NCI-H1092 treated with DMSO at 0.1 percent for 48 hours (cell line): ENCODE measurements at places on chromosomes 7 and 10.

DNA sequence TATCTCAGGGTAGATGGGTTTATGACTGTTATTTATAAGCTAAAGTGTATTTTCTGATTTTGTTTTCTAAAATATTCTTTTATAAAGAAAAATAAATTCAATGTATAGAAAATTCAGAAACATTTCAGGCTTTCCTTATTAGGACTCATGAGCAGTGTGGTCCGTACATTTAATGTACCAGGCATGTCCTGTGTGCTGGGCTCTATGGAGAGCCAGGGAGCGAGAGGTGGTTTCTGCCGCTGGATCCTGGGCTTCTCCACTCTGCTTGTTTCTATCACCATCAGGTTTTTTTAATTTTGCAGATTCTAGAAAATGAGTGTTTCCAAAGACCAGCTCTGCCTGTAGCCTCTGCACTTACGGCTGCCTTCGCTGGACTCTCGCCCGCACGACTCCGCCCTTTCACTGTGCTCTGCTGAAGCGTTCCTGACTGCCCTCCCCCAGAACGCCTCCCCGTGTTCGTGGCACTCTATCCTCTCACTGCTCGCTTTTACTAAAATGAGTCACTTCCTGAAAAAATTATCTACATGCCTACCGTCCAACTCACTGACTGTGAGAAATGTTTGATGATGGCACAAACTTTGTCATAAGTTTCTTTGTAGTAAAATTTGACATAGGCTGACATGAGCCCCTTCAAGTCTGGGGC lies 188.5 kb downstream of the ZMYND11 start:
- no peak for DNase-seq

DNA sequence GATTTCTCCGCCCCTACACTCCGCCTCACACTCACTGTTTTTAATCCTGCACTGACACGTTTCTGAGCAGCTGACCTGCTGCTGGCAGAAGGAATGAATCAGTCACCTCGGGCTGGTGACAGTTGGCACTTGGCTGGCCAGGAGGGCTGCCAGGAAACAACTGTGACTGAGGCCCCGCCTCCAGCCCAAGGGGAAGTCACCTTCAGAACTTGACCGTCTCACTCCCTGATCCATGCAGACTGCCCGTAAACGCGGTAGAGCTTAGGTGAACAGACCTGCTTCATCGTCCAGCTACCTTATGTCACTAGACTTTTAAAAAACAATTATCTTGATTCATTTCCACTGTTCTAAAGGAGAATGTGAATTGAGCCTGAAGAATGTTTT lies 107.5 kb downstream of the DOCK1 start:
- no peak for DNase-seq

DNA sequence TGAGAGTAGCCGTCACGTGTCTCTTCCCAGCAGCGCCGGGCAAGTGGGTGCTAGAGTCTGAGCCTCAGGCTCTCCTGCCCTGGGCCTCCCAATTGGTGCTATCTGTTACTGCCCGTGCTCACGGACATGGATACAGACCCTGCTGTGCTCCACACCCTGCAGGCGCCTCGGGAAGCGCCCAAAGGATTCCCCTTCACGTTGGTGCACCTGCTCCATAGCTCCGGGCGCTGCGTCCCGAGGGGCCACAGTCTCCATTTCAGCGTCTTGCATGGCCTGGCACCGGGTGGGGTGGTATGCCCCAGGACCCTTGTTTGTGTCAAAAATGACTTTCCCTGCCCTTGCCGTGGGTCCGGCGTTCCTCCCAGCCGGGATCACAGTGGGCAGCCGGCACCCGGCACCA lies 13.8 kb upstream of the ZNF212 start:
- no peak for DNase-seq

DNA sequence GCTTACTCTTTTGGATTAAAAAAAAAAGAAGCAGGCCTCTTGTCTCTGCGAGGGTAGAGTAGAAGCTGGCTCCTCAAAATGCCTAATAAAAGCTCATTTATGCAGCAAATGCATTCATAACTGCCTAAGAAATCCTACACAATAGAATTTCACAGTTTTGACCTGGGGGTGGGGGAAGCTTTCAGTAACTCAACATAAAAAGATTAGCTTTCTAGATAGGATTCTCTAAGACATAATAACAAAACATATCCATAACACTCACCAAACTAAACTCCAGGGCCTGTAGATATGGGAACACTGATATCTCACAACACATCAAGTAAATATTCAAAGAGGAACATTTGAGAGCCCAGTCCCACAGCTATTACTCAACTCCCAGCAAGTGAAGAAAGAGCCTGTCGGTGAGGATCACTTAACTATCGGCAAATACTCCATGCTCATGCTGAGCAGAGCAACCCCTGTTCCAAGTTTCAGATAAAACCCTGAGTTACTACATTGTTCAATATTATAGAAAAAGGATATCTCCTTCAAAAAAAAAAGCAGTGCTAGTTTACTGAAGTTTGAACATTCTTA lies 88.1 kb downstream of the COBL start:
- no peak for DNase-seq

DNA sequence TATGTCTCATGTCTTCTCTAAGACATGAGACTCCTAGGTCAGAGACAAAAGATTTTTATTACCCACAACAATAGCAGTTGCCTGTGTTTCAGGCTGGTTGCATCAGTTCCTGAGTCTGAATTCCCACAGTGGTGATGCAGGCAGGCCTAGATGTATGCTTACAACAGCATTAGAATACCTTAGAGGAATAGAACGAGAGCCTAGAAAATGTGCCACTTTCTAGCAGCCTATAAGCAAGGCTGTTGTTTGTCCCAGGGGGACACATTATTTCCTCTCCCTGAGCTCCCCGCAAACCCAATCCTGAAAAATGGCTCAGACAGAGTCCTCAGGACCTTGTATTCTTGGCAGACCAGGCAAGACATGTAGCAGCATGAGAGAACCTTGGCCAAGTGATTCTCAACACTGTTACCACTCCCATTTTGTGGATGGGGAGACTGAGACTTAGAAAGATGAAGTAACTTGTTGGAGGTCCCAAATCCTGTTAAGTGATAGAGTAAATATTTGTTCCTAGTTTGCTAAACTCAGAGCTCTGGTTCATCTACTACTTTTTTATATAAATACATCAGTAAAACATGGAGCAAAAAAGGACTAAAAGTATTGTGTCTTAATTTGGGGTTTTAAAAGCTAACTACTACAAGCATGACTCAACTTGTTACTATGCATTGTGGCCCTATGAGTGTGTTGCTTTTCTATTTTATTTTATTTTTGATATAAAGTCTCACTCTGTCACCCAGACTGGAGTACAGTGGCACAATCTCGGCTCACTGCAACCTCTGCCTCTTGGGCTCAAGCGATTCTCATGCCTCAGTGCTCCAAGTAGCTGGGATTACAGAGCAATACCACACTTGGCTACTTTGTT lies 14.2 kb downstream of the VTI1A start:
- DNase-seq = no peak

DNA sequence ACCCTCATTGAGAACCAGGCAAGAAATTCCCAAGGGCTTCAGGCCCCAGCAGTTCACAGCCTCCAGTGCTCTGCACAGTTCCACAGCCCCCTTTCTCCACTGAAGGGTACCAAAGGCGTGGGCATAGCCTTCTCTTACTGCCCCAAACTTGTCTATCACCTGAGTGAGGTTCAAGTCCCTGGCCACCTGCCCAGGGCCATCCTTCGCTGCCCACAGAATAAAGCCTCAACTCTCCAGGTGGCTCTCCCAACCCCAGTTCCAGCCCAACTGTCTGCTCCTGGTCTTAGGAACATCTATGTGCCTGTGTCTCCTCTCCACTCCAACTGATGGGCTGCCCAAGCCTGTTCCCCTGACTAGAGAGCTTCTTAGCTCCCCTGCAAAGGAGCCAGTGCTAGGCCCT lies 79.1 kb downstream of the FAM53B start:
- no peak for DNase-seq

GRCh38 chr10:125152450-125153368 lies 7.7 kb downstream of the CTBP2 start:
- DNase-seq = peak; percentile 11

DNA sequence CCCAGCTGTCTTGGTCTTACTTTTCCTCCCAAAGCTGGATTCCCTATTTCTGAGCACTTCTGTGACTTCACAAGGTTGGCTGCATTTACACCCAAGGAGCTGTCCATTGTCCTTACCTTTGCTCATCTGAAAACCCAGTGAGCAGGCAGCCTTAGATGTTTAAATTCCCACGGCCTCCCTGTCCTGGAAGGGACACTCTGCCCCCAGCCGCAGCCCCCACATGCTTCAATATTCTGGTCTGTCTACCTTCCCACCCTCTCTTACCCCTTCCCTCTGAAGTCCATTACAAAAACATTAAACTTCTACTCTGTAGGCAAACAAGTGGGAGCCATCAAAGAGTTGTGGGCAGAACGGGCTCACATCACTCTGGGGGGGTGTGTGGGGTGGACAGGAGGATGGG lies 73.8 kb upstream of the EFCAB10 start:
- no peak for DNase-seq
